NCI-H82 (cell line): ENCODE measurements at places on chromosomes 11 and 22.

DNA sequence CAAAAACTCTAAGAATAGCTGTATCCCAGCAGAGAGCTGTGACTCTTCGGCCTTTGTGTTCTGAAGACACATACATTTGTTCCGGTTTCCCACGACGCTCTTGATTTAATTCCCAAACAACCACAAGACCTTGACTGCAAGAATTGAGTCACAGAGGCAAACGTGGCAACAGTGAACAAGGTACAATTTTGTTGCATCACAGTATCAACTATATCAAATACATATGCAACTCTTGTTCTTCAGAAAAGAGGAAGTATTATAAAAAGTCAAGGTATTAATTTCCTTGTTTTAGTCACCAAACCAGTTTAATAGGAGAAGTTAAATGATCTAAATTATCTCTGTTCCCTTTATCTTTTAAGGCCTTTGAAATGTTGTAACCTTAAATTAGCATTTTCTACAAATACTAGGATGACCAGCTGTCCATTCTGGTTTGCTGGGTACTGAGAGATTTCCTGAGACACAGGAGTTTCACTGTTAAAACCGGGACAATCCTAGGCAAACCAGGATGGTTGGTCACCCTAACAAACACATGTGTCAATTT, 11.1 kb downstream of the HPS5 start:
- no peak for DNase-seq

GRCh38 chr11:120079750-120080610, 57.9 kb downstream of the TRIM29 start:
- no peak for DNase-seq

- DNase-seq, result no peak
These were observed 69.2 kb downstream of the PRSS23 start for GRCh38 chr11:86869531-86869930.

DNA sequence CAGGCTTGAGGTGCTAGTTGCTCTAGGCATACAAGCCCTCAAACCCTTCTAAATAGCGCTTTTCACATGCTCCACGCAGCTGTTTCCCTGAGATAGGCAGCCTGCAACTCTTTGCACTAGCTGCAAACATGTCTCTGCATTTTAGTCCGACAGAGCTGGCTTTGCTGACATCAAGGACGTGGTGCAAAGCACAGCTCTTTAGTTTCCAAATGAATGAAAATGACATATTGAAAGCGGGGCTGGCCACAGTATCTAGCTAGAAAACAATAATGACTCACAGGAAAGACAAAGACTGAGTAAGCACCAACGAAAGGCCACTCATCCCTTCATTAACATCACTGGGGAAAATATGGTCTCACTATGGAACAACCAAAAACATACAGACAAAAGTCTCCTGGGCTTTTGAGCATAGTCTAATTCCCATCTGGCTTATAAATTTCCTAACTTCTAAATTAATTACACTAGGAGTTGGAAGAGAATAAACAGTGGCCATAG, 15.3 kb upstream of the ZC3H12C start:
- DNase-seq, result no peak

GRCh38 chr11:102591160-102591718, 33.9 kb downstream of the MMP20 start:
- no peak for DNase-seq

GRCh38 chr11:117037279-117037974, 60.8 kb downstream of the SIK3 start:
- no peak for DNase-seq

DNA sequence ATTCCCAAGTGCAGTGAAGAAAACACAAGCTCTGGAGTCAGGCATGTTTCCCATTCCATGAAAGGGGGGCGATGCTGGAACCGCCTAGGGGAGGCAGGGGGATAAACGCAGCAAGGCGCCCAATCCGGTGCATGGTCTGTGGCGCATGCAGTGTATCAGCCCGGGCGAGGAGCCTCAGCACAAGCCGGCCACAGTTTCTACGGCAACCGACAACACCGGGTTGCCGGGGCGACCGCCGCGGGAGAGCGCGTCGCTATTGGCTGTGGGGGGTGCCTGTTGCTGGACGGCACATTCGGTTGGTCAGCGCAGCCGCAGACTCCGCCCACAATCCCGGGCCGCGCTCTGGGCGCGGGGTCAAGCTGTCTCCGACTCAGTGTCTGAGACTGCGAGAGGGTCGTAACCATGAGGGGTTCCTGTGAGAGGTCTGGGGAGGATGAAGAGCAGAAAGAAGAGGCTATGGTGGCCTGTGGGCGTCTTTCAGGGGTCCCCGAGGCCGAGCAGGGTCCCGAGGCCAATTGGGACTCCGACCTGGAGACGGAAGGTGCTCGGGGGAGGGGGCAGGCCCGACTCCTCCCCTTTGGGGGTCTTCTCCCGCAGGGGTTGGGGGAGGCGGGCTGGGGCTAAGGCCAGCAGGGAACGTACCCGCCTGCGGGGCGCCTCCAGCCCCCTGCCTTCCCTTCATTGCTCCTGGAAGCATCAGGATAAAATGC, at the start of gene LRRC74B:
Gene LRRC74B, plus strand, starts transcription at position 362 of the 710 bp plus-strand sequence. Its CDS starts 41 bp downstream, at position 403.
- peak; percentile 93 for DNase-seq

GRCh38 chr11:118592616-118593367, 14.6 kb upstream of the PHLDB1 start:
- no peak for DNase-seq

DNA sequence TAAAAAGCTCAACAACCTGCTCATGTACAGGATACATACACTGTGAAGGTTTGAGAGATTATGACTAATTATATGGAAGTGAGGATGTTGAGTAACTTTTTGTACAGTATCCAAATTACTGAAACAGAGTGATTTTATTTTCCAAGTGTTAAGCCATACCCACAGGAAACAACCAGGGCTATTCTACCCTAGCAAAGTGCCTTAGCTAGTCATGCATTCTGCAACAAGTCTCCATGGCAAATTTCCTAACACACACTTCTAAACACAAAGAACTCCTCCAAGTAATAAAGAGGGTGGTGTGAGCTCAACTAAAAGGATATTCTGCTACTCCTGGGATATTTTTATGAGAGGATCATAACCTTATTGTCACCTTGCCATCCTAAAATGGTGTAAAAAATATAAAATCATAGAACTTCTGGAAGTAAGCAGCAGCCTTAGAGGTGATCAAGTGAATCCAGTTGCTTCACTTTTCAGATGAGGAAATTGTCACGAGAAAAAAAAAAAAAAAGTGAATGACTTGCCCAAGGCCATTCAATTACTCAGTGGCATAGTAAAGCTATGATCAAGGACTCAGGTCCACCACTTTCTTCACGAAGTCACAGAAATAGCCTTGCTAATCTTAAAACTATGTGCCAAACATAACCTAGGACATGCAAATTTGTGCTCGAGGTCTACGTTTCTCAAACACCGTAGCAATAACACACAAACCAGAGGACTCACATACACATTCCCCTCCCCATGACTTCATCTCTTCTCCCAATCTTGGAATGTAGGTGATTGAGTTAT, 4.2 kb downstream of the LGR4 start:
- no peak for DNase-seq

- no peak for DNase-seq
These were observed 30.3 kb upstream of the NAP1L4 start for GRCh38 chr11:3022300-3022967.

- no peak for DNase-seq
These were observed 280.4 kb upstream of the CNTN5 start for GRCh38 chr11:98740321-98740720.

DNA sequence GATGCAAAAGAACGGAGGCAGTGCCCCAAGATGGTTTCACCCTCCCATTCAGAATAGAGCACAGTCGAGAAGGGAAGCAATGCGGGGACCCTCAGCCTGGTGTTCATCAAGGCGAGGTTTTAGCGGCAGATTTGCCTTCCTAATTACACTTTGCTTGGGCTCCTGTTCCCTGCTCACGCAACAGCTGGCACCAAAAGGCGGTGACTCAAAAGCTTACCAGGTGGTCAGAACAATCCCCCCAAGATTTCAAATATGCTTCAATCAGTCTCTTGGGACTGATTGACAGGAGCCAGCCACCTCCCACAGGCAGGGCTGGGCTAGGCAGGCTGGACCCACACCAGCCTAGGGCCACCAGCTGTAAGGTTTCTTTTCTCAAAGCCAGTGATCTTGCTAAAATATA, 14.2 kb downstream of the IGSF9B start:
- peak; percentile 94 for DNase-seq

DNA sequence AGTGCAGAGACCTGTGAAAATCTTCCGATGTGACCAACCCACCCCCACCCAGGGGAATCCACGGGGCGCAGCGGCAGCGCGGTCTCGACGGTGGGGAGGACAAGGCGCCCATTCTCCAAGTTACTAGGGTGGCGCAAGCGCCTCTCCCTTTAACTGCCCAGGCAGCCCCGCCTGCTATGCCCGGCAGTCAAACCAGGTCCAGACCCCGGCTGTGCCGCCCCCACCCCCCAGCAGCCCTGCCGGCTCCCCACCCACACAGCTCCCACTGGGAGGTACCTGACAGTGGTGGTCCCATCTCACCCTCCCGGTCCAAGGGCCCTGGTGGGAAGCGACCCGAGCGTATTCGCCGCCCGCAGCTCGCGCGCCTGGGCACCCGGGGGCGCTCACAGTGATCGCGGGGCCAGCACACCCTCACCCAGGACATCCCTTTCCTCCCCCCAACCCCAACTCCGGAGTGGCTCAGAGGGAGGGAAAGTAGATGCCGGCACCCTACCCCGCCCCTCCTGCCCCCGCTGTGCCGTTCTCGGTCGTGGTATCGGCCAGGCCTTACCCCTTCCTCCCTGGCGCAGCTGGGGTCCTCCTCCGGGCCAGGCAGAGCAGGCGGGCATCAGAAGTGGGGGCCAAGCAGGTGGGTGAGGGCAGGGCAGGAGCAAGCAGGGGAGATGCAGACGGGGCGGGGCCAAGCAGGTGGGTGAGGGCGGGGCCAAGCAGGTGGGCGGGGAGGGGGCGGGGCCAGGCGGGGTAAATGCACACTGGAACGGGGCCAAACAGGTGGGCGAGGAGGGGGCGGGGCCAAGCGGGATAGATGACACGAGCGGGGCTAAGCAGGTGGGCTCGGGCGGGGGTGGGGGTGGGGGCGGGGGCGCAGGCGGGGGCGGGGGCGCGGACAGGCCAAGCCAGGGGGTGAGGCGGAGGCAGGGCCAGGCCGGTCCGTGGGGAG, at the start of gene TRPM5:
Gene TRPM5, minus strand, starts transcription at position 634 of the 940 bp plus-strand sequence. CDS start 21,478 bp downstream, outside the sequence.
- peak; percentile 42 for DNase-seq

DNA sequence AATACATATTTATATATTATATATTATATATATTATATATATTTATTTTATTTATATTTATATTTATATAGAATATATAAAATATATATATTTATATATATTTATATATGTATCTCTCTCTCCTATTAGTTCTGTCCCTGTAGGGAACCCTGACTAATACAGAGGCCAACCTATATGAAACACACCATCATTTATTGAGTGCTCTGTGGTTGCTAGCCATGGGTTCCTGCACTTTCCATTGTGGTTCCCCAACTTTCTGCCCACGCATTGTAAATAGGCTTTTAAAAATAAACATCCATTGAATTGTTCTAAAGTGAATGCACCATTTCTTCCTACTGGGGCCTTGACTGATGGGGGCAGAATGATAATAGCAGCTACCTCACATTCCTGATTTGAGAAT, 93.8 kb upstream of the SESN3 start:
- DNase-seq, result peak; percentile 10

- peak; percentile 99 for DNase-seq
These were observed 44.0 kb downstream of the KIAA1671 start for GRCh38 chr22:24996420-24996952.

GRCh38 chr11:1049911-1050580, 13.5 kb upstream of the MUC6 start:
- no peak for DNase-seq

GRCh38 chr22:19419464-19420178, 11.9 kb downstream of the HIRA start:
- DNase-seq, result peak; percentile 13

DNA sequence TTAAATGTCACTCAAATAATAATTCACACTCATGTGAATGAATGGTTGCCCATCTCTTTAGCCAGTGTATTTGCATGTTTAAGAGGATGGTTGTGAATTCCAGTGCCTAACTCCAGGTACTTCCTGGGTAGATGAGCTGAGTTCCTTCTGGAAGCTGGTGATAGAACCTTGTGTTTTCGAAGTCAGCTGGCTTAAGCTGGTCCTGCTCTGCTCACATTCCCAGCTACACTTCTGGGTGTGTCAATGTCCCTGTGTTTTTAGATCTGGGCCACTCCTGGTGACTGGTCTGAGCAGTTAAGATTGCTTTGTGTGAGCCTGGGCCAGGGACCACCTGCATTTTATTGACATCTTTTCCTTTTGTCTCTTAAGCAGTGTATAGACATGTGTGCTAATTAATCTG, 10.6 kb downstream of the TEAD1 start:
- DNase-seq, result no peak

DNA sequence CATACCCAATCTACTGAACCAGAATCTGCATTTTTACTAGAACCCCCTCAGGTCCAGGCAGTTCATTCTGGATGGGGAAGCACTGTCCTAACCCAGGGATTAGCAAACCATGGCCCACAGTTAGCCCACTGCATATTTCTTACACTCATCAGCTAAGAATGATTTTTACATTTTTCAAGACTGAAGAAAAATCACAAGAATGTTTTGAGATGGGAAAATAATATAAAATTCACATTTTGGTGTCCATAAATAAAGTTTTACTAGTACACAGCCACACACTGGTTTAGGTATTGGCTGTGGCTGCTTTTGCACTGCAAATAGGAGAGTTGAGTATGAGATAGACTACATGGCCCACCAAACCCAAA, 59.4 kb downstream of the PPFIBP2 start:
- no peak for DNase-seq

GRCh38 chr22:28940441-28940840, 57.1 kb downstream of the ZNRF3 start:
- DNase-seq, result no peak

GRCh38 chr11:95487391-95487790, 256.4 kb upstream of the SESN3 start:
- no peak for DNase-seq

GRCh38 chr22:17990147-17990546, 34.2 kb downstream of the MICAL3 start:
- DNase-seq, result no peak

DNA sequence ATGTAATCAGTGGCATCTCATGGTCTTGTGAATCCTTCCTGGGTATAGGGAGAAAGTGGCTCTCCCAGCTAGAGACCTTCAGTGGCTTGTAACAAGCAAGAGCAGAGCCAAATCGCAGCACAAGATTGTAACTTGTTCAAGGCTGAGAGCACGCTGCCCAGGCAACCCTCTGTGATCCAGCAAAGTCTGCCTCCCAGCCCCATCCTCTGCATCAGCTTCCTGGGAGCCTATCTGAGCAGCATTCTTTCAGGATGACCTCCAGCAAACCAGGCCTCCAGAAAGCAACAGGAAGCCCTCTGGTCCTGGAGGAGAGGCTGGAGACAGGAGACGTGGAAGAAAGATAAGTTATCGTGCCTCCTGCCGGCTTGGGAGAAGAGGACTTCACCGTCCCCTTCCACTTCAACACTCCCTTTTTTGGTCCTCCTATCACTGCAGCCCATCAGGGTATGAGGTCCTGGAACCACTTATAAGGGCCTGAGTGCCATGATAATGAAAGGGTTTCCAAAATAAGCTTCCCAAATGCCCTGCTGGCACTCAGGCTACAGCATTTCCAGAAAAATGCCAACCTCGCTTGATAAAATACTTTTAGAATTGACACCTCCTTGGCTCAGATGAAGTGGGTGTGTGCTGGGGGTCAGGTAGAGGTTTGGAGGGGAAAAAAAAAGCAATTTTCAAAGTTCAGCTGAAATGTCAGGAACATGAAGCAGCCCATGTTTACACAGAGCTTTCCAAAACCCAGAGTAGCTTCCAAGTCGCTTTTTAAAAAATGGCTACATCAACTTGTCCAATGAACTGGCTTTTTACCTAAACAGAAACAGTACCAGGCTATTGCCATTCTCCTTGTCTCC, 80.2 kb downstream of the PLEKHA7 start:
- DNase-seq, result no peak
